ENCODE measurements at places on chromosomes 7 and 10. TPM values are rescaled to one million over a fixed set of nuclear protein-coding genes. Genes with fewer than 3 reads are reported as not detected.

DNA sequence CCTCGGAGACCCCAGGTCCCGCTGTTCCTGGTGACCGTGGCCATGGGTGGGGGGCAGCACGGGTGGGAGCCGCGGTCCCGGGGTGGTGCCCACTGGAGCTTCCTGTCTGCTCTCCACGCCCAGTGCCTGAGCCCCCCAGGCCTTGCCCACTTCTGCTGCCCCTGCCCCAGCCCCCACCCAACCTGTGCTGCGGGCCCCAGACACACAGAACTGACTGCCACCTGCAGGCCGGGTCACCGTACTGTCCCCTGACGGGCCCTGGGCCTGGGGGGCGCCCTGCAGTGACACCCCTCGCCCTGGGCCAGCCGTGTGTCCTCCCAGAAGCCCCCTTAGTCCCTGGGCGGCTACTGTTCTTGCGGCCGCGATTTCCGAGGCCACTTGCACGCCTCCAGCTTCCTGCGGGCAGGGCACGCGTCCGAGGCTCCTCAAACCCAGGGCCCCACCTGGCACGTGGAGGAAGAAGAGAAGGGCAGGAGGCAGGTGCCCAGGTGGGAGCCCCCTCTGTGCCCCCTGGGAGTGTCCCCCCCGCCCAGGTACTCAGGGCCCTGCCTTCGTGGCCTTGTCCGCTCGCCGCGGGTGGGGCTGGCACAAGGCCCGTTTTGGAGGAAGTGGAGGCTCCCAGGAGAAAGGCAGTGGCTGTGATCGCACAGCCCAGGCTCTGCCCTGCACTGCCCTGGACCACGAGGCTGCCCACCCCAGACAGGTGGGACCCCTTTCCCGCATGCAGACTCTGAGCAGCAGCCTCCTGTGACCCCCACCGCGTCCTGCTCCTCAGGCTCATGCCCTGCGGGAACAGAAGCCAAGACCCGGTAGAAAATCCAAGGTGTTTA is 10.4 kb downstream of the TMEM184A start:
- H3K27me3 ChIP-seq, result no peaks in the 10 kb centered on the region
- DNase-seq, result no peak
- H3K27ac ChIP-seq, result peak overlapping the region; percentile 69
- peaks cover 4% of the 10 kb centered on the region for H3K36me3 ChIP-seq

GRCh38 chr10:33975481-33975880 is 641.0 kb upstream of the NRP1 start:
- H3K4me1 ChIP-seq, result peaks cover 12% of the 10 kb centered on the region
- H3K27me3 ChIP-seq, result no peaks in the 10 kb centered on the region
- no peak overlapping the region for H3K4me3 ChIP-seq
- no peaks in the 10 kb centered on the region for H3K36me3 ChIP-seq
- H3K27ac ChIP-seq, result no peak overlapping the region

- no peaks in the 10 kb centered on the region for H3K4me1 ChIP-seq
- DNase-seq, result no peak
- H3K27ac ChIP-seq, result no peak overlapping the region
- no peak overlapping the region for H3K4me3 ChIP-seq
- no peaks in the 10 kb centered on the region for H3K27me3 ChIP-seq
- no peaks in the 10 kb centered on the region for H3K36me3 ChIP-seq
Measured at GRCh38 chr10:61558188-61558587, 104.5 kb upstream of the CABCOCO1 start.

- no peaks in the 10 kb centered on the region for H3K4me1 ChIP-seq
- H3K4me3 ChIP-seq, result no peak overlapping the region
- no peaks in the 10 kb centered on the region for H3K27me3 ChIP-seq
- no peak overlapping the region for H3K27ac ChIP-seq
Measured at GRCh38 chr10:112383325-112383724, 9.4 kb downstream of the ACSL5 start.

DNA sequence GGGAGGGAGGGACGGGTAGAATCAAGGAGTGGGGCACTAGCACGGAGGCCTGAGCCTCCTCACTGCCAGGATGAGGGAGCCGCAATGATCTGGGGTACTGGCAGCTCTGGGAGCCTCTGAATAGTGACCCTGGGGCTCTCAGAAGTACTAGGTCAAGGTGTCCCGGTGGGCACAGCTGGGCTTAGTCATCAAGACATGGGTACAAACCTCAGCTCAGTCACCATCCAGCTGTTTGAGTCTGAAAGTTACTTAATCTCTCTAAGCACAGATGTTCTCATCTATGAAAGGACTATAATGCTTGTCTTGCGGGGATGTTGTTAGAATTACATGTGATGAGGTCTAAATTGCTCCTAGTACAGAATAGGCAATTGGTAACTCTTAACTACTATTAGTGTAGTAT is 276.8 kb downstream of the KCNMA1 start:
- H3K4me3 ChIP-seq, result no peak overlapping the region
- no peak overlapping the region for H3K27ac ChIP-seq
- H3K36me3 ChIP-seq, result no peaks in the 10 kb centered on the region
- H3K4me1 ChIP-seq, result no peaks in the 10 kb centered on the region
- H3K27me3 ChIP-seq, result no peaks in the 10 kb centered on the region
- DNase-seq, result no peak

Gene TUBB8
- 14.2 TPM for total RNA-seq

Gene HOXA13
- not detected for total RNA-seq

Gene TLX1
- total RNA-seq, result not detected
